CD4-positive, alpha-beta memory T cell (primary cell): ENCODE measurements at places on chromosomes 4 and X. TPM values are rescaled to one million over a fixed set of nuclear protein-coding genes. Genes with fewer than 3 reads are reported as not detected.
A peak's percentile ranks its signal among the peaks of the same experiment; 100 is the strongest.

- no peak overlapping the region for H3K27ac ChIP-seq
- no peak for DNase-seq
- no peaks in the 10 kb centered on the region for H3K36me3 ChIP-seq
- H3K27me3 ChIP-seq: no peaks in the 10 kb centered on the region
- H3K4me3 ChIP-seq: no peak overlapping the region
These were observed 1139.7 kb downstream of the PCDH18 start for GRCh38 chr4:136392576-136392975.

- H3K36me3 ChIP-seq: no peaks in the 10 kb centered on the region
- H3K4me1 ChIP-seq: no peaks in the 10 kb centered on the region
- no peak overlapping the region for H3K4me3 ChIP-seq
- H3K27ac ChIP-seq: no peak overlapping the region
These were observed 40.2 kb downstream of the ADH7 start for GRCh38 chr4:99394896-99395295.

DNA sequence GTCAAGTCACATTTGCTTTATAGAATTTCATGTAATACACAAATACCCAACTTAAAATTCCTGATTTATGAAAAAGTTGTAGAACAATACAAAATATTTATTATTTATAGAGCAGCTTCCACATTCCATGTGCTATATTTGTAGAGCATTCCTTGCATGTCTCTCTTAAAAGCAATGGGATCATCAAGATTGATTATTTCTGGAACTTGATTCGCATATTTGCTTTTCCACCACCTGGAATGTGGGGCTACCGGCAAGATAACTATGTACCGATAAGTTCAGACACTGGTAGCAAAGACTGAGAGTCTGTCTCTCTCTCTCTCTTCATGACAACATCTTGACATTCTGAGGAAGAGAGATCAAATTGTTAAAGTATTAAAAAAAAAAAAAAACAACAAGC lies 59.3 kb downstream of the MAPK10 start:
- H3K4me3 ChIP-seq: no peak overlapping the region
- no peaks in the 10 kb centered on the region for H3K27me3 ChIP-seq
- no peak for DNase-seq
- no peak overlapping the region for H3K27ac ChIP-seq

- no peak for DNase-seq
- no peak overlapping the region for H3K27ac ChIP-seq
- no peaks in the 10 kb centered on the region for H3K27me3 ChIP-seq
- H3K4me1 ChIP-seq: no peaks in the 10 kb centered on the region
- H3K36me3 ChIP-seq: no peaks in the 10 kb centered on the region
These were observed 173.0 kb upstream of the TET2 start for GRCh38 chr4:104973708-104974107.

DNA sequence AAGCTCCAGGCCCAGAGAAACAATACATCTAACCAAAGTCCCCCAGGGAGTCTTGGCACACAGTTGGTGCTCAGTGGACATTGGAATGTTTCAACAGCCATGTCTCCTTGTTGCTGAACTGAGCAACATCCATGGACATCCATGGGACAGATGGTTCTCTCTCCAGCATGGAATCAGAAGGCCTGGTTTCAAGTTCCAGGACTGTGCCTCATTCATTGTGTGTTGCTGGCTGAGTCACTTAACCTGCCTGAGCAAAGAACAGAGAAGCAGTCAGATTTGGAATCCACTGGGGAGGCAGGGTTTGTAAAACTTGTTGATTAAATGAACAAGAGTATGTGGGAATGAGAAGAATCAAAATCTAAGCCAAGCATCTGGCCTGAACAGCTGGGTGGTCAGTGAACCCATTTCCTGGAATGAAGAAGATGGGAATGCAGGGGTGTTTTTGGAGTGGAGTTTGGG lies 147.9 kb downstream of the CHIC2 start:
- H3K4me3 ChIP-seq: no peak overlapping the region
- no peaks in the 10 kb centered on the region for H3K4me1 ChIP-seq
- no peaks in the 10 kb centered on the region for H3K27me3 ChIP-seq
- no peak for DNase-seq
- H3K36me3 ChIP-seq: no peaks in the 10 kb centered on the region

DNA sequence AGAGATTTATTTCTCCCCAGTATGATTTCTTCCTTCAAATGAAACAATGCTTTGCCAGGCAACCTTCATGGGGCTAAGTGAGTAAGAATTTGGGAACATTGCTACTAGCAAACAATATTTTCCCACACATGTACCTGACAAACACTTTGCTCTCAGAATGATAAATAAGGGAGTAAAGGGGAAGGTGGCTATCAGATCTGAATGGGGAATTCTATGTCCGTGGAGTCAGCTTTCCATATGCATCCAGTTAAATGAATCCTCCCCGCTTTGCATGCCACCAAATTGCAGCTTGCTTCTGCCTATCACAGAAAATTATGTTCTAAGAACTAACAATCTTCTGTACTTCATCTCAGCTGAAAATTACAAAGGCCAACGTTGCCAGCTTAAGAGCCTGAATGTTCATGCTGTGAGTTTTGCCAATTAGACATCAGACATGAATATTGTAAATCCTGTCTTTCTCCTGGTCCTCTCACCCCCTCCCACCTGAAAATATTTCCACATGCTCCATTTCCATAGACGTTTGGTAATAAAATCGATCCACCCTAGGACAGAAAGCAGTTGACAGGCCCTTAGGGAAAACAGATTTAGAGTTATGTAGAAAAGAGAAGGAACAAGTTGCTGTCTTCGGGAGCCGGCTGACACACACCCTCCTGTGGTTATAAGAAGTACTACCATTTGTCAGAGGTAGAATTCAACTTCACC lies 6.3 kb downstream of the MEPE start:
- no peaks in the 10 kb centered on the region for H3K27me3 ChIP-seq
- H3K27ac ChIP-seq: no peak overlapping the region
- no peaks in the 10 kb centered on the region for H3K36me3 ChIP-seq

DNA sequence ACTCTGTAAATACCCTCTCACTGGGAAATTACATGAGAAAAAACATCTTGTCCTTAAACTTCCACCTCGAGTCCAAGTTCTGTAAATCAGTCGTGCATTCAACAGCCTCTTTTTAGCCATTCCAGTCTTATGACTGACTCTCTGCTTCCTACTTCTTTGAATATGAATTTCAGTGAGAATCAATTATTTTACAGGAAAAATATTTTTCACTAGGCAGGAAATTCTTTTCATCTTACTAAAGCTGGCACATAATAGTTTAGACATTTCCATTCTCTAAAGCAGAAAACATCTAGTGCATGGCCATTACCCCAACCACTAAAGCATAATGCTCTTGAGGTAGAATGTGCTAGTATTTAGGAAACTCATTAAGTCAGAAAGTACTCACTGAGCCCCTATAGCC lies 565.7 kb upstream of the FAT1 start:
- no peaks in the 10 kb centered on the region for H3K27me3 ChIP-seq
- no peaks in the 10 kb centered on the region for H3K4me1 ChIP-seq
- no peaks in the 10 kb centered on the region for H3K36me3 ChIP-seq
- H3K27ac ChIP-seq: no peak overlapping the region

DNA sequence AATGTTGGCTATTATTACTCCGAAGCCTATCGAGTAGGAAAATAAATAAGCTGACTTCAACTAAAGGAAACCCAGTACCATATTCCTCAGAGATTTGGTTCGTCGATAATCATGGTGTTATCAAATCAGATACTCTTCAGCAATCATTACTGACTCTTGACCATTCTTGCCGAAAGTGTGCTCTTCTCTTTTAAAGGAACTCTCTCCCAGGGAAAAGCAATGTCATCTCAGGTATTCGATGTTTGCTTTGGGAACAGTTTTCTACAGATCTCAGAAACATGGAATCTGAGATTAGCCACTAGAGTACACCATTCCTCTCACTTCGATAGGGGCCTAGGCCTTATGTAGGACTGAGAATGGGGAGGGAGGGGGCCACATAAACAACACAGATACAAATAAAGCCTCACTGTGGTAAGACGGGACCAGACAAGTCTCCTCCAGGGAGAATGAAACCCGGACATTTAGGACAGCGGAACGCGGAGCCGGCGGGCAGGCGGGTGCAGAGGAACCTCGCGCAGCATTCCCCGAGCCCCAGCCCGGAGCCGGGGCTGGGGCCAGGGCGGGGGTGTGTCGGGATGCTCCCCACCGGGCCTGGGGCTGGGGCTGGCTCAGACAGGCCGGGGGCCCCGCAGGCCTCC lies 581 bp downstream of the DNAJB14 start:
- H3K36me3 ChIP-seq: peaks cover 8% of the 10 kb centered on the region
- peak overlapping the region; percentile 86 for H3K27ac ChIP-seq
- no peaks in the 10 kb centered on the region for H3K27me3 ChIP-seq
- H3K4me3 ChIP-seq: peak overlapping the region; percentile 78
- peaks cover 67% of the 10 kb centered on the region for H3K4me1 ChIP-seq
- no peak for DNase-seq

DNA sequence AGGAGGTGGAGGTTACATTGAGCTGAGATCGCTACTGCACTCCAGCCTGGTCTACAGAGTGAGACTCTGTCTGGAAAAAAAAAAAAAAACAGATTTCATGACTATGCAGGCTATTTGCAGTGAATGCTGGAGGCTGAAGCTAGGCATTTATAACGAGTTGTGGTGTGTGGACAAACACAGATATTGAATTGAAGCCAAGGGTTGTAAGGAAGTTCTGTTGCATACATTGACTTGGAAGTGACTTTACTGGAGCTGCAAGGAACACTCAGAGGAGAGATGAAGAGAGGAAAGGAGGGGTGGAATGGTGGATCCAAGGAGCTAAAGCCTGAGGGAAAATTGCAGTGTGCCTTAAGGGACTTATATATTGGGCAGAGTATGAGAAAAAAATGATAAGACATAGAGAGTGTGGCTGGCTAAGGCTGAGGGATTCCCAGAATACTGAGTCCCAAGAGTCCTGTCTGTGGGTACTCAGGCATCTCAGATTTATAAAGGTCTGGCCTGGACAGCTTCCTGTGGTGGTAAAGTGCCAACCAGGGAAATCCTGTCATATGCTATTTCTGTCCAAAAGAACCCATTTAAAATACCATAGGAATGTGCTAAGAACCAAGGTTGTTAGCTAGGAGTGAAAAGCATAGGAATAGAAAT lies 87.8 kb upstream of the GUCY1A1 start:
- no peak for DNase-seq
- H3K4me3 ChIP-seq: no peak overlapping the region
- H3K4me1 ChIP-seq: no peaks in the 10 kb centered on the region
- H3K27ac ChIP-seq: no peak overlapping the region
- no peaks in the 10 kb centered on the region for H3K36me3 ChIP-seq
- no peaks in the 10 kb centered on the region for H3K27me3 ChIP-seq

DNA sequence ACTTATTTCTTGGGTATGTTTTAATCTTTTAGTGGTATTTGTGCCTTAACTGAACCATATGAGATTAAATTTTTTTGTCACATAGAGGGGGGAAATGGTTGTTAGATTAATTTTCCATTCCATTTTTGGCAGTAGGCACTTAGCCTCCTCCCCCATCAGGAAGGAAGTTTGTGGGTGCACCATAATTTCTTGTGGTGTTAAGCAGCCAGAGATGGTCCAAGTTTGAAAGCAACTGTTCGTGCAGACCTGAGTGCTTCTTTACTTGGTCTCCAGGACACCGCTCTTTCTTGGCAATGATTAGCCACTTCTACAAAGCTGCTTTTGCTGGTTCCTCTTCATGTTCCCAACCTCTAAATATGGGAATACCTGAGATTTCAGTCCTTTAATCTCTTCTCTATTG lies 92.7 kb upstream of the RPL34 start:
- H3K4me1 ChIP-seq: peaks cover 58% of the 10 kb centered on the region
- H3K36me3 ChIP-seq: no peaks in the 10 kb centered on the region
- H3K4me3 ChIP-seq: no peak overlapping the region
- H3K27ac ChIP-seq: no peak overlapping the region
- DNase-seq: no peak

The ITIH6 gene
- total RNA-seq: not detected

The GPR82 gene
- not detected for total RNA-seq

The RS1 gene
- total RNA-seq: not detected

The GYPE gene
- 1.6 TPM for total RNA-seq

The ZFYVE28 gene
- total RNA-seq: 31.8 TPM

The MGAT4D gene
- not detected for total RNA-seq
